ENCODE measurements at places on chromosomes 12 and 14.

DNA sequence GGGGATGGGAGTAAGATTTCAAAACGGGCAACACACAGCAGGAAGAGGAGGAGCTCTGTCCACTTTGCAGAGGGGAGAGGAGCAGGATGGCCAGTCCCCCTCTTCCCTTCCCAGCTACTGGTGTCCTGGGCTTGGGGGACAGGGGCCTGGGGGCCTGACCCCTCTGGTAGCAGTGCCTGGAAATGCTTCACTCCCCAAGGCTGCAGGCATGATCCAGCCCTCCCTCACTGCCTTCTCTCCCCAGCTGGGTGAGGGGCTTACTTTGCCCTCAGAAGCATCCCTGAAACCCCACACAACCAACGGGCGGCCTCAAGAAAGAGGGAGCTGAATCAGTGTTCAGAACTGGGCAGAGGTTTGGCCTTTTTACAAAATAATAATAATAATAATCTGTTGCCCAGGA is 279.5 kb downstream of the DPF3 start:
- no peaks in the 10 kb centered on the region for H3K4me1 ChIP-seq
- no peak overlapping the region for H3K4me3 ChIP-seq
- H3K27me3 ChIP-seq: no peaks in the 10 kb centered on the region
- DNase-seq: no peak

- no peak for DNase-seq
- no peak overlapping the region for H3K27ac ChIP-seq
- H3K36me3 ChIP-seq: no peaks in the 10 kb centered on the region
- no peaks in the 10 kb centered on the region for H3K27me3 ChIP-seq
- no peak overlapping the region for H3K4me3 ChIP-seq
These were observed 445.6 kb downstream of the GLT1D1 start for GRCh38 chr12:129298921-129299320.

DNA sequence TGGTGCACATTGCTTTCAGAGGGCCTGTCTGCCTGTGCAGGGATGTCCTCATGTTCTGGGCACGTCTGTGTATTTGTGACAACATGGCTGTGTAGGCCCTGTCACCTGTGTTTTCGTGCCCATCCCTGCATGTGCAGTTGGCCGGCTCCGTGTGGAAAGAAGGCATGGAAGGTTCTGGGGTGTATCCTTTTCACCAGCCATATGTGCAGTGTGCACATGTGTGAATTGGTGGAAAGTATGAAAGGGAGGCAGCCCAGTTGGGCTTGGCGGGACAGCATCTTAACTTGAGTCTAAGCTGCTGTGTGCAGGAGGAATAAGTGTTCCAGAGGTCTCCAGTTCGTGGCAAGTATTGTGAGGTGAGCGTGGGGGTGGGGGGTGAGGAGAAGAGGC is 669 bp downstream of the TSPAN11 start:
- no peaks in the 10 kb centered on the region for H3K4me1 ChIP-seq
- peaks cover 3% of the 10 kb centered on the region for H3K27me3 ChIP-seq
- H3K27ac ChIP-seq: no peak overlapping the region

DNA sequence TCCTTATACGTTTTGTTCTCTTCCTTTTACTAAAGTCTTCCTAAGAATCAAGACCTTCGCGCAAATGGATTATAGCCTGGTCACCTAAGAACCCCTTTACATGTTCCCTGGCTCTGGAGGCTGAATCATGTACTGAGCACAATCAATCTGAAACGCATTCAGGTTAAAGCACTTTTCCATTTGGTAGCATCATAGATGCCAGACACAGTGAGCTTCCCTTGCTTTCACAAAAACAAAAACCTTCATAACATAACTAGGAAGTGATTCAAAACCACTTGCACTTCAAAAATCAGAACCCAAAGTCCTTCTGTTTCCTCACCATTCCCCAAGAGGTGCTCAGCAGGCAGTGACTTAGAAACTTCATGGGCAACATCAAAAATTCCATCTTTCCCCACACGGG is 105.4 kb downstream of the CRACR2A start:
- no peaks in the 10 kb centered on the region for H3K4me1 ChIP-seq
- no peak overlapping the region for H3K4me3 ChIP-seq
- no peak overlapping the region for H3K27ac ChIP-seq
- H3K36me3 ChIP-seq: peaks cover 50% of the 10 kb centered on the region
- DNase-seq: no peak

DNA sequence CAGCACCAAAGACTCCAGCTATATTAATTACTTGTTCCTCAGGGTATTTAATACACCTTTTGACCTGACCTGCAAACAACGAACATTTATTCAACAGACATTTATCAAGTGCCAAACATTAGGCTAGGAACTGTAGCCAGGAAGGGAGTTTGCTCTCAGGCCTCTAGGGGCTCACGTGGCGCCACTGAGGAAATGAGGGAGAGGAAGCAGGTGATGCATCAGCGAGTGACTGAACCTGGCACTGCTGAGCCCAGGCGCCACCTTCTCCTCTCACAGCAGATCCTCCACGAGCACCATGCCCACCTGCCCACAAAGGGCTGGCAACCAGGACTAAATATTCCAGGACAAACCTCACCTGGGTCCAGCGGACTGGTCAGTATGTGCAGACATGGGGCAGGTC is 50.2 kb downstream of the SETD3 start:
- DNase-seq: no peak
- no peaks in the 10 kb centered on the region for H3K27me3 ChIP-seq
- no peak overlapping the region for H3K27ac ChIP-seq
- H3K36me3 ChIP-seq: peaks cover 10% of the 10 kb centered on the region

- peak overlapping the region; percentile 99 for H3K27ac ChIP-seq
- H3K27me3 ChIP-seq: no peaks in the 10 kb centered on the region
- no peak overlapping the region for H3K4me3 ChIP-seq
- H3K4me1 ChIP-seq: peaks cover 59% of the 10 kb centered on the region
- DNase-seq: peak; percentile 58
These were observed 60.0 kb downstream of the PPP2R5C start for GRCh38 chr14:101821528-101821927.

- H3K36me3 ChIP-seq: no peaks in the 10 kb centered on the region
- no peak overlapping the region for H3K27ac ChIP-seq
- no peak overlapping the region for H3K4me3 ChIP-seq
- peaks cover 12% of the 10 kb centered on the region for H3K4me1 ChIP-seq
These were observed 32.6 kb downstream of the PPP2R5E start for GRCh38 chr14:63510538-63510937.

DNA sequence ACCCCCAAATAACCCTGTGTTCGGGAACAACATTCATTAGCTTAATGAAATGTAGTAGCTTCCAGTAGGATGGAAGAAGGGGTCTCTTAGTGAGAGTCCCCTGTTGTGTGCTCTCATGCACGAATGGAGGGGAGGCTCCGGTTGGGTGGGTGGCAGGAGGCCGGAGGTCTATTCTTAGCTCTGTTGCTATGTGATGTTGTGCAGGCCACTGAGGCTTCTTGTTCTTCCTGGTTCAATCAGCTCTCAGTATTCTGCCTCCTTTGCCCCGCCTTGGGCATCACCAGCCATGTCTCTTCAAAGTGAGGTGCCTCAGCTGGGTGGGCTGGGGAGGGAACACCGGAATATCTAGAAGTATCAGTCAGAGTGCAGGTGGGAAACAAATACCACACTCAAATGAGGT is 50.8 kb downstream of the KCNA1 start:
- H3K27ac ChIP-seq: no peak overlapping the region
- no peaks in the 10 kb centered on the region for H3K4me1 ChIP-seq
- H3K36me3 ChIP-seq: no peaks in the 10 kb centered on the region
- H3K27me3 ChIP-seq: no peaks in the 10 kb centered on the region

DNA sequence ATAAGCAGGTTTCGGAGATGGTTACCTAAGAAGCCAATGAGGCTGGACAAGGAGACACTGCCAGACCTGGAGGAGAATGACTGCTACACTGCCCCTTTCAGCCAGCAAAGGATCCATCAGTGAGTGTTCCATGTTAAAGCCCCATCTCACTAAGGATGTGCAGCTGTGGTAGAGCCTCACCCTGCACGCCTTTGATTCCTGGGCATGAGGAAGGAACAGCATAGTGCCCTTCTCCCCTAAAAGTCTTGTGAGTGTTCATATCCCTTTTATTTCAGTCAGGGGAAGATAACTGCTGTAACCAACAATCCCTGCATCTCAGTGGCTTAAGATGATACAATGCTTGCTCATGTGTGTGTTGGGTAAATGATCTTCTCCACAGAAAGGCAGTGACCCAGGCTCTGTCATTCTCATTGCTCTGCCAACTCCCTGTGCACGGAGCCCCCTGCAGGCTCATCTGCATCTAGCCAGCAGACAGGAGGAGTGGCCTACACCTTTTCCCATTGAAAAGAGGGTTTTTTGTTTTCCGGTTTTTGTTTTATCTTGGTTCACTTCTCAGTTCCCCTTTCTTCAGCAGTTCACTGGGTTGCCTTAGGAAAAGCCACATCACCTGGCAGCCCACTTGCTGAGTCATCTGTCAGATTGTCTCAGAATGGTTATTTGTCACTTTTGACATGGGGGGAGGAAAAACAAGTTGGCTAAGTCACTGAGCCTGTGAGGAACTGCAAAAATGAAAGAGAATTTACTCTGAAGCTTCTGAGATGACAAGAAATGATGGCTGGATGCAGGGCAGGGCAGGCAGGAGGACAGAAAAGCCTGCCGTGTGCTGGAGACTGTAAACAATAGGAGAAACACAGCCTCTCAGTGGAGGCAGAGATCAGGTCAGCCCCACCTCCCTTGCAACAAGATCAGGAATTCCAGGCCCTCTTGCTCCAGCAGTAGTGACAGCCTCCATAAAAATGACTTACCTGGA is 193.3 kb downstream of the ANO4 start:
- DNase-seq: no peak
- no peak overlapping the region for H3K27ac ChIP-seq
- no peaks in the 10 kb centered on the region for H3K27me3 ChIP-seq

- H3K4me3 ChIP-seq: no peak overlapping the region
- H3K4me1 ChIP-seq: peaks cover 28% of the 10 kb centered on the region
- DNase-seq: no peak
- H3K36me3 ChIP-seq: no peaks in the 10 kb centered on the region
- H3K27ac ChIP-seq: no peak overlapping the region
These were observed 53.9 kb upstream of the PNMA1 start for GRCh38 chr14:73768107-73768506.

GRCh38 chr14:74414403-74415114 is 11.5 kb downstream of the SYNDIG1L start:
- DNase-seq: no peak
- H3K27ac ChIP-seq: no peak overlapping the region
- H3K4me1 ChIP-seq: no peaks in the 10 kb centered on the region
- H3K36me3 ChIP-seq: no peaks in the 10 kb centered on the region
- peaks cover 4% of the 10 kb centered on the region for H3K27me3 ChIP-seq
- H3K4me3 ChIP-seq: no peak overlapping the region

GRCh38 chr12:64320611-64321010 is 69.9 kb downstream of the C12orf56 start:
- H3K4me1 ChIP-seq: no peaks in the 10 kb centered on the region
- H3K27ac ChIP-seq: no peak overlapping the region

All from effector memory CD4-positive, alpha-beta T cell (primary cell).